GM12891 (cell line): ENCODE measurements at places on chromosomes 1 and 21.

DNA sequence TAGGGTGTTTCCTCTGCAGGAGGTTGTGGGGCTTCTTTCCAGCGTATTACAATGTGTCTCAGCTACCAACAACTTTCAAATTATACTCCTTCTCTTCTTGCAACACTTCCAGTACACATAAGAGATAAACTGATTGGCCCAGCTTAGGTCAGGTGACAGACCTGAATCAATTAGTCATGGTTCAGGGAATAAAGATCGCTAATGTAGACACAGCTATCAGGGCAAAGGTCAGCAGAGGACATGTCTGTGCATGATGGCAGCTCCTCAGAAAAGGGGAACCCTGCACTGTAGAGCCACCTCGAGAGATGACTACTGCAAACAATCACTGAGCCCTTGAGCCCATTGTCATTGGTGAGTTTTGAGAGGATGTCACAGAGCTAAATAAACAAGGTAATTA is 36.8 kb upstream of the PKN2 start:
- DNase-seq = no peak

DNA sequence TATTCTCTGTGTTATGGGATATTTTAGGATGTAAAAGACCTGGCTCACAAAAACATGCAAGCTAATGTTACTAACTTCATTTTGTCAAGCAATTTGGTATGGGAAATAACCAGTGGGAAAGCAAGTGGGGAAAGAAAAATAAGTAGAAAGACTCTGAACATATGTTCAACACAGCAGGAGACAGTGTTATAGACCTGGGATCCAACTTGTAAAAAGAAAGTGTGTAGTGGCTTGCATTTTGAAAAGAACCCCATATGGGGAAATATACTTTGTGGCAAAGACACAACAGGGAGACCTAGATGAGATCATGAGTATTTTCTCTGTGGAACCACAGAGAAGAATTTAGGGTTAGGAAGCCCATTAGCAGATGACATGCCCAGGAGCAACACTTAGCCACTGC is 212.7 kb upstream of the NRIP1 start:
- no peak for DNase-seq

DNA sequence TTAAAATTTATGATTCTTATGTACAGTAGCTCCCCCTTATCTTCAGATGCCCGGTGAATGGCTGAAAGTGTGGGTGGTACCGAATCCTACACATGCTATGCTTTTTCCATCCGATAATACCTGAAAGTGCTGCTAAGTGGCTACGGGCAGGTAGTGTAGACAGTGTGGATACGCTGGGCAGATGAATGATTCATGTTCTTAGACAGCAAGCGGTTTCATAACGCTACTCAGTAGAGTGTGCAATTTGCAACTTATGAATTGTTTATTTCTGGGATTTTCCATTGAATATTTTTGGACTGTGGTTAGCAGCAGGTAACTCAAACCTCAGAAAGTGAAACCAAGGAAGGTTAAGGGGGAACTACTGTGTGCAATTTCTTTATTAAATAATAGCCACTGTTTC is 7.5 kb downstream of the PCP4 start:
- DNase-seq = no peak

DNA sequence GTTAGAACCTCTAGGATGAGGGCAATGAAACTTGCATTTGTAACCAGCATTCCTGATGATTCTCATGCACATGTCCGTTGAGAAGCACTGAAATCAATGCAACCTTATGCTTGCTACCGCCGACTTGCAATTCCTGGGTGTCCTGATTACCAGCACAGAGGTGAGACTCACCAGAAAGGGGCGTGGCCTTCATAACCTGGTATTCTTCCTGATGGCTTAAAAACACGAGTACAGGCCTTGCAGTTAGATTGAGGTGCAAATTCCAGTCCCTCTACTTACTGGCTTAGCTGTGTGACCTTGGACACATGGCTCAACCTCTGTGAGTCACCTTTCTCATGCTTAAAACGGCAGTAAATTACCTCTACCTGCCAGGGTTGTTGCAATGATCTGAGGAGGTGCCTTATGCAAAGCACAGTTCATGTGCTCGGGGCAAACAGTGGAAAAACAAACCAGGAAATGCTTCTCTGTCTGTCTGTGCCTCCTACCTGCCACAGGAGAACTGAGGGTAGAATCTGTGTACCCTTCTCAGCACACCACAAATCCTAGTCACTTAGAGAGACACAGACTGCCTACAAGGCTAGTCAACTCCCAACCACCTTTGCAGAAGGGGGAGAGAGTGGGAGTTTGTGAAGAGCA is 39.1 kb upstream of the ECE1 start:
- DNase-seq = no peak

DNA sequence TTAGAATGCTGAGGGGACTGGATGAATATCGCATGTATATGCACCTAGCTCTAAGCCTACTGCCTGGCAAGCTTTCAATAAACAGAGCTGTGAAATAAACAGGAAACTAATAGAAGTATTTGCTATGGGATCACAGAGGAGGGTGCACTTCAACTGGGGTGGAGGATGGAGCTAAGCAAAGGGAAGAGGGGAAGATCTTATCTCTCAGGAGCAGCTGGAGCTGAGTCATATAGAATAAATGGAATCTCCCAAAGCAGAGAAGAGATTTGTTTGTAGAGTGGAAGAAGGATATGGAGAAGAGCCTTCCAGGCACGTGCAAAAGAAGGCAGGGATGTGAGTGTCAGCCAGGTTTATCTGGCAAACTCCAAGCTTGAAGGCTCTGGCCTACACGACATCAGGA is 17.0 kb upstream of the KCNA10 start:
- DNase-seq = no peak

DNA sequence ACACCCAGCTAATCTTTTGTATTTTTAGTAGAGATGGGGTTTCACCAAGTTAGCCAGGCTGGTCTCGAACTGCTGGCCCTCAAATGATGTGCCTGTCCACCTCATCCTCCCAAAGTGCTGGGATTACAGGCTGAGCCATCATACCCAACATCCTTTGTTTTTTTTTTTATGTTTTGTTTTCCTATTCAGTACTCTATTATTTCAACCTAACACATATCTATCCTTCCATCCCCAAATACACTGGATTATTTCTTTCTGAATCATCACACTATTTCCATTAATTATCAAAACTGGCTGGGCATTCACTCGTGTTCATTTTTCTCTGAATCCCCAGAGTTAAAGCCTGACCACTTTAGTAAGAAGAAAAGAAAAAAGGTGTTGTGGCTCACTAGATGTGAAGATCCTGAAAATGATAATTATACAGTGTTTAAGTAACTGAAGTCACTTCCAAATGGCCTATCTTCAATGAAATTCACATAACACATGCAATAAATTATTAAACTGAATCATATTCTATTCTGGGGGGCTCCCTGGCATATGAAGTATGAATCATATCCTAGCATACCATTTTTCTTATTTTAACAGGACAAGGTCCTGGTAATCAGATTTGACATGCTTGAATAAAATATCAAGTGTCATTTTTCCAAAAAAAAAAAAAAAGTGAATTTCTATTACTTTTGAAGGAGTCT is 1754.2 kb downstream of the BRINP3 start:
- DNase-seq = no peak

DNA sequence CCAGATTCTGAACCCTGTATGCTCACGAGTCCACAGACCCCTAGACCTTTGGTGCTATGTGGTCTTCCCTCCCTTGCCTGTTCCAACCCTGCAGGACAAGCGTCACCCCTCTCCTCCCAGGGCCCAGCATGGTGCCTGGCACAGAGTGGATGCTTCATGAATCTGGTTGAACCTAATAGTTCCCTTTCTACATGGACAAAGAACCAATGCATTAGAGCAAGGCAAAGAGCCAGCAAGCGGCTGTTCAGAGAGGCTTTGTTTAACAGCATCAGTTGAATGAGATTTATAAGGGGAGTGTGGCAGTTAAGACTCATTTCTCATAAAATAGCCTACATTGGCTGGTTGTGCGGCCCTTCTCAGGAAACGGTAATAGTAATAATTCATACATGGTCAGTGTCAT is 14.9 kb downstream of the SLC26A9 start:
- no peak for DNase-seq

GRCh38 chr1:45016090-45016697 is 4.1 kb downstream of the UROD start:
- DNase-seq = no peak

DNA sequence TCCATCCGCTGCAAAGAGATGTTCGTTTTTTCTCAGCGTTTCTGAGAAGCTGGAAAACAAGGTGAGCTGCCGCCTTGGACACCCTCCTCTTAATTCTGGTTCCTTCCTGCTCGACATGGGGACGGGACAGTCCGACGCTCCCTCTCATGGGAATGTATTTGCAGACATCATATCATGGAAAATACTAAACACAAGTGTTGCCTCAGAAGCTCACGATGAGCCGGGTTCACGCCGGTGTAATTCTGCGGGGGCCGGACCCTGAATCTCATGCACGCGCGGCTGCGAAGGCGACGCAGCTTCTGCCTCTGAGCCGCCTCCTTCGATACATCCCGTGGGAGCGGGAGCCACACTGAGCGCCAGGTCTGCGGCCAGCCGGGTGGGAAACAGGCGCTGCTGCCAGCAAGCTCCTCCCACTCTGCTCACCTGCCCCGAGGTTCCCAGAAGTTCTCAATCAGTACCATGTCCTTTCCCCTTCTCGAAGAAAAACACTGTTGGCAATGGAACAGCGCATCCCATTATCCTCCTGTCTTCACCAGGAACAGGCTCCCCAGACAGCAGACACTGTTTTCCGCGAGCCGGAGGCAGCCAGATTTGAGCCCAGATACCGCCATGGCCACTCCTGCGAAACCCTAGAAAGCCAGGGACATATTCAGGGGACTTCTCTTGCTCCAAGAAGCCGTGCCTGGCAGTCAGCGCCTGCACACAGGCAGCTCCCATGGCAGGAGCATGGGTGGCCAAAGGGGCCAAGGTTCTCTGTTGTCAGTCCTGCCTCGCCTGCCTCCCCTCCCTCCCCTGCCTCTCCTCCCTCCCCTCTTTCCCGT is 98.0 kb downstream of the WDR4 start:
- DNase-seq = no peak

GRCh38 chr1:40479156-40479555 is 2.1 kb downstream of the ZFP69 start:
- no peak for DNase-seq

DNA sequence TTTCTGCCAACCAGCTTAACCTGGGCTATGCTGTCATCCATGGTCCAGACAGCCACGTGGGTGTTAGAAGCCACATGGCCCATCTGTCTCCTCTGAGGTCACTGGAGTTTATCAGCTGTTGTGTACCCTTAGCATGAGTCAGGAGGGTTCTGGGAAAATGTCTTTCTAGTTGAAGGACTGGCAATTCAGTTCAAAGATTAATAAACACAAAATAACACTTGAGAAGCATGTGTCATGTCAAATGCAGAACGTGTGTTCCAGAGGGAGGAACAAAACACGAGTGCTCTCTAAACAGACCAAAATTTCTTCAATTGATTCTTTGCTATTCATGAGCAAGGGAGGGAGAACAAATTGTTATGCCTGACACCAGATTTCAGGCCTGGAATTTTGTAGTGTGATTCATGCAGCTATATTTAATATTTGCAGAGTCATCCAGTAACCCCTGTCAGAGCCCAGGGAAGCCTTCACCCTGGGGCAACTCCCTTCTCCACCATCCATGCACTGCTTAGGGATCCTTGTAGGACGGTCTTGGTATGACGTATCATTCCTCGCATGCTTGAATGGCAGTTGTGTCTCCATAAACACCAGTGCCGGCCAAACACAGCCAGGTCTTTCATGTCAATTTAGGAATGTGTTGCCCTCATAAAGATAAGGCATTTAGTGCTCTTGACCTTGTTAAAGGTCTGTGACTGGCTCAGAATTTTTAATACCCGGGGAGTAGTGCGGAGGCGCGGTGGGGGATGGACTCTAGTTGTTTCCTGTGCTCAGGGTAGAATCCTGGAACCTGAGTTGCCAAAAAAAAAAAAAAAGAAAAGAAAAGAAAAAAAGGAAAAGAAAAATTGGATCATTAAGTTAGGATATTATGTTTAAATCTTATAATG is 27.7 kb upstream of the DYRK1A start:
- DNase-seq = no peak

GRCh38 chr1:174700775-174701174 is 253.0 kb downstream of the GPR52 start:
- DNase-seq = no peak

DNA sequence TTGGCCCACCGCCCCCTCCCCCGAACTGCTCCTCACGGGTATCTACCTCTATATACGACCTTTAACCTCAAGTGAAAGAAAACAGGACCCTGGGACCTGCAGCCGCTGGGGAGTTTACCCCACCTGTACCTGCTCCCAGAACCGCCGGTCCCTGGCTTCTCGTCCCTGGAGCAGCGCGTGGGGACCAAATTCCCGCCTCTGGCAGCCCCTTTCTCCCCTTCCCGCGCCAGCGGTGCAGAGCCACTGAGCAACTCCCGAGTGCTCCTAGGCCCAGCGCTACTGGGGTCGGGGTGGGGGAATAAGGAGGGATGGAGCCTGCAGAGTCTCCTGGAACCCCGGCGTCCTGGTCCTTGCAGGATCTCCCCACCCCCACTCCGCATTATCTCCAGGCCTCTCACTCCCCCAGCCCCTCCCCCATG is 1.6 kb downstream of the SYT6 start:
- no peak for DNase-seq

GRCh38 chr1:48261881-48262400 is 39.4 kb downstream of the SLC5A9 start:
- no peak for DNase-seq

DNA sequence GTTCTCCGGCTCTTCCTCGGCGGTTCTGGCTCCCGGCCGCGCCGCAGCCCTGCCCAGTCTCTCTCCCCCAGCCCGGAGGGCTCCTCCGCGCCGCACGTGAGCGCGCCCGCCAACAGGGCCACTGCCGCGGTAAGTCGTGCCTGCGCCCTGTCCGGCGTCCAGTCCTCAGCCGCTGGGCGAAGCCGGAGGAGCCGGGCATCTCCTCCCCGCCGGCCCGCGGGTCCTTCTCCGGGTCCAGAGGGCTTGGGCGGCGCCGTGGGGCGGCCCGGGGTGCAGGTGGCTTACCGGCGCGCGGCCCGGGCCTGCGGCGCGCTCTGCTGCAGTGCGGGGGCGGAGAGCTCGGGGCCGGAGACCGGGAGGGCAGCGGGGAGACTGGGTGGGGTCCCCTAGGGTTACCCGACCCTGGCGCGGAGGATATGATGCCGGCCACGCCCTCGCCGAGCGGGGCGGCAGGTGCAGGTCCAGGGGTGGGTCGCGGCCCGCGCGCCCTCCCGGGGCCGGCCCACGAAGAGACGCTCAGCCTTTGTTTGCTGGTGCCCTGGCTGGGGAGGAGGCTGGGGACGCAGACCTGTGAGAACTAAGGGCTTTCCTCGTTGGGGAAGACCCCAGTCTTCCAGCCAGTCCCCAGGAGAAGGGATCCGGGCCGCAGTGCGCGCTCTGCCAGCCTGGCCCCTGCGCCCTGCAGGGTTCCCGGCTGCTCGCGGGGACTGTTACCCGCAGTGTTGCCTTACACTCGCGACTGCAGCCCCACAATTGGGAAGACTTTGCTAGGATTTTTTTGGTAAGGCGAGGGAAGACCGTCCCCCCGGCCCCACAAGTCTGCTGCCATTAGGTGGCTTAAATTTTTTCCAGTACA is at the start of gene DOP1B:
DOP1B (plus strand) TSS at position 10 of the 856 bp plus-strand sequence. CDS start 7,910 bp downstream, outside the sequence.
- peak; percentile 45 for DNase-seq

- no peak for DNase-seq
Measured at GRCh38 chr1:9005395-9005708, 20.9 kb downstream of the SLC2A7 start.

GRCh38 chr1:240417317-240417716 is 194.6 kb downstream of the GREM2 start:
- DNase-seq = no peak
